ENCODE measurements at places on chromosomes 3 and 15.

GRCh38 chr15:35756623-35757022, 210.7 kb upstream of the DPH6 start:
- DNase-seq = no peak

DNA sequence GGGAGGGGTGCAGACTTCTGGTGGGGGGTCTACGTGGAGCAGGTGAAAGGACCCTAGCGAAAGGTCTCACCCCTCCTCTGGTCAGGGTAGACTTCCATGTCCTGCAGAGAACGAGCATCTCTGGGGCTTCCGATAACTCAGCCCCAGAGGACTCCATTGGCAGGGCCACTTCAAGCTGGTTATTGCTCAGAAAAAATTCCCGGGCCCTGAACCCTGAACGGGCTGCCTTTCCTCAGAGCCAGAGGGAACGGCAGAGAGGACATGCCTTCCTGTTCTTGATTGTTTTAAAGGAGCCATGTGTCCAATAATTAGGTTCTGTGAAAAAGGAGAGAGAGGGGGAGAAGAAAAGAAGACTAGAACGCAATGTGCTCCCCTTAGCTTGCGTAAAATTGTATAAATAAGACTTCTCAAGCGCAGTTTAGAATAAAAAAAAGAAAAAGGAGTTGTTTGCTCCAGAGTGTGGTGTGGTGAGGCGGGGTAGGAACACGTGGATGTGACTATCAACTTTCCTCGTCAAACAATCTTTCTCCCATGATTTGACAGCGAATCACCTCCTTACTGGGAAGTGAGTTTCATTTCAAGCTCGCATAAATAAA, 193.4 kb upstream of the UBE2E1 start:
- no peak for DNase-seq

DNA sequence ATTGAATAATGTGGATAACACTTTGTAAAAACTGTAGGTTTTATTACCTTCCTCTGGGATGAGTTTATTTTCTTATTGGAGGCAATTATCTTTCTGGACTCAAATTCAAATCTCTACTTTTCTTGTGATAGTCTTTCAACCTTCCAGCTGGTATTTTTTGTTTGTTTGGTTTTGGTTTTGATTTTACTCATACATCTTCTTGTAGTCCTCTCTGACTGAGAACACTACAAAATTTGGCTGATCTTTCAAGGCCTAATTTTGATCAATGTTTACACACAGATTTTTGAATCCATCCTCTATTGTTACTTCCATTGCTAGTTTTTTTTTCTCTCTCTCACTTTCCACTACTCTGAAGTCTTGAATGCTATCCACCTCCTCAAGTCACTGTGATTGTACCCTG, 303.8 kb upstream of the NECTIN3 start:
- DNase-seq = no peak

- no peak for DNase-seq
Measured at GRCh38 chr3:57743496-57743895, 12.6 kb upstream of the SLMAP start.

DNA sequence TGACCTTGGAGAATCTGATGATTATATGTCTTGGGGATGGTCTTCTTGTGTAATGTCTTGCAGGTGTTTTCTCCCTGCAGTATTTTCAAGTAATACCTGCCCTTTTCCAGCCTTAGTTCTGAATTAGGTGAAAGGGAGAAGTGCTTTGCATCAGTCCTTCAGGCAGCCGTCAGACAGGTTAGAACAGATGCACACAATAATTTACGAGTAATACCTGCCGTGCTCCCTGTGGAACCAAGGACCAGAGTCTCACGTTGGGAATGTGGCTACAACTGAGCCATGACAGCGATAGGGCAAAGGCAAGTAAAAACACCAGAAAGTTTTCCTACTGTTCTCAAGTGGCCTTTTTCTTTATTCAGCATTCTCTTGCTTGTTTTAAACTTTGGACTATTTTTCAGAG, 69.1 kb downstream of the CHCHD6 start:
- no peak for DNase-seq

DNA sequence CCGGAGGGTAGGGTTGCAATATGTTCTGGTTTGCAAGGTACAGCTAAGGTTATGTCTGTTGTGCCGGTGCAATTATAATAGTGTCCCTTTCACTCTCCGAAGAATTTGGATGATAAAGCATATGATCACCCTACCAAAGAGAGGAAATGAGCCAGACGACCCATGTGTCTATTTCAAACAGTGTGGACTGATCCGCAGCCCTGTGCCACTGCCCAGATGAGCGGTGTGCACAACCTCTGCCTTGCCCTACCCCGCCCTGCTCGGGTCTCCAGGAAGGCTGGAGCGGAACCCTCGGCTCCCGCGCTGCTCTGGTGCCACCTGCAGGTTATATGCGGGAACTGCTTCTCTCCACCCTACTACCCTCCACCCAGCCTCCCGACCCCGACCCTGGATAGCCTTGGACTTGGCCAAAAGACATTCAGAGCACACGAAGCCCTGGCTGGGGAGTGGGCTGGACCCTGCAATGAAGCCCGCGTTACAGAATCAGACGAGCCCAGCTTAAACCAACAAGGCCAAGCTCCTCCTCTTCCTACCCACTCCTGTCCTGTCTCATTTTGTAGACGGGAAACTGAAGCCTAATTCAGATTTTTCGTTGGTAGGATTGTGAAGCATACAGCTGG, 68.4 kb upstream of the CHRNB4 start:
- DNase-seq = no peak

GRCh38 chr3:94671078-94671477, 608.2 kb downstream of the NSUN3 start:
- no peak for DNase-seq

DNA sequence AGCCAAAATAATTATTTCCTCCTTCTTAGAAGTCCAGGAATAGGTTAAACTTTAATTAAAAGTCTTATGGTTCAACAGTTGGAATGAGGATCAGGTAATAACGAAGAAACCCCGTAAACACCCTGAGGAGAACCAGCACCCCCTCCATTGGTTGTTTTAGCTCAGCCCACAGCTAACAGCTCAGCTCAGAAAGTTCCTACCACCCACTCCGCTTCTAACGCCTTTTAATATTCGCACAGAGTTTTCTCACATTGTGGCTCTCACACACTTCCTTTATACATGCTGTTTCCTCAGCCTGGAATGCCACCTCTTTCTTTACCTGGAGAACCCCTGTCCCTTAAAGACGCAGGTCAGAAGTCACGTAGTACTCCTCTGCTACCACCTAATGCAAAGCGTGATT, 17.0 kb downstream of the CX3CR1 start:
- no peak for DNase-seq

DNA sequence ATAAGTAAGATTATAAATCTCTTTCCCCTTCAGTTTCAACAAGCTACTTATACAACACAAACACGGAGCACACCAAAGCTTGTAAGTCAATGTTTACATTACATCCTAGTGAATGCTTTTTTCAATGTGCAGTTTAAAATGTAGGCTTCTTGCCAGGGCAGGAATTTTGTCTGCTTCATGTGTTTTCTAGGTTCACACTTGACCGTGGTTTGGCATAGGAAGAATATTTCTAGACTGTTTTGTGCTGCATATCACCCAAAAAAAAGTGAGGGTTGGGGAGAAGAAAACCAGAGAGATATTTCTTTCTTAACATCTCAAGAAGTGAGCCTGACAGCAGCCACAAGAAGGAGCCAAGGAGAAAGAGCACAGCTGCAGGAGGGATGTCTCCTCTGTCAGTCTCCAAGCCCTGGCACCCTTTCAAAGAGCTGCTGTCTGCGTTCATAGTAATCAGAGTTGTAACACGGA, 255.8 kb downstream of the MEIS2 start:
- DNase-seq = no peak

GRCh38 chr3:185831195-185831594, 6.4 kb upstream of the IGF2BP2 start:
- no peak for DNase-seq

- DNase-seq = no peak
Measured at GRCh38 chr3:186594591-186595113, 18.2 kb upstream of the AHSG start.

DNA sequence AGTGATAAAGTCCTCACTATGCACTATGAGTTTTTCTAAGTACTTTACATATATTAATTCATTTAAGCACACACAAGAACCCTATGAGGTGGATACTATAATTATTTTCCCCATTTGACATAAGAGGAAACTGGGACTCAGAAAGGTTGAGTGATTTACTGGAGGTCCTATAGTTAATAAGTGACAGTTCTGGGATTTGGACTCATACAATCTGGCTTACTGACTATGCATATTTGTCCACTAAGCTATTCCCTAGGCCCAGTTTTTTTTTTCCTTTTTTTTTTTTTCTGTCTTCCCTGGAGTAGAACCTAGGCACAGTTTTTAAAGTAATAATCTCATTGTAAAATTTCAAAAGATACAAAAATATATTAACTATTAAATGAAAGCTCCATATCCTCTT, 6.3 kb upstream of the RTP2 start:
- DNase-seq = no peak

GRCh38 chr3:182487611-182488010, 305.7 kb upstream of the ATP11B start:
- no peak for DNase-seq

- DNase-seq = no peak
Measured at GRCh38 chr15:75779504-75779903, 63.7 kb upstream of the UBE2Q2 start.

- DNase-seq = no peak
Measured at GRCh38 chr3:42288385-42288784, 22.4 kb upstream of the CCK start.
